ENCODE measurements at places on chromosomes 3 and 15. TPM values are rescaled to one million over a fixed set of nuclear protein-coding genes. Genes with fewer than 3 reads are reported as not detected.

ILDR1 gene
- not detected for total RNA-seq

GHSR gene
- not detected for total RNA-seq

RPN1 gene
- total RNA-seq = 500 TPM

DAZL gene
- total RNA-seq = not detected

RBPMS2 gene
- total RNA-seq = under 0.01 TPM

LINGO1 gene
- total RNA-seq = 0.22 TPM

MUSTN1 gene
- 0.20 TPM for total RNA-seq

FETUB gene
- total RNA-seq = not detected

HOMER2 gene
- 0.20 TPM for total RNA-seq

ST8SIA2 gene
- total RNA-seq = 0.20 TPM

GPR156 gene
- total RNA-seq = not detected

FGF12 gene
- total RNA-seq = 1.6 TPM

ACTRT3 gene
- 0.99 TPM for total RNA-seq

SLC24A5 gene
- total RNA-seq = under 0.01 TPM

ANKRD34C gene
- not detected for total RNA-seq

HES1 gene
- 49.7 TPM for total RNA-seq

SH3GL3 gene
- under 0.01 TPM for total RNA-seq

TFDP2 gene
- total RNA-seq = 13.3 TPM

IL5RA gene
- total RNA-seq = not detected

SLC22A13 gene
- total RNA-seq = under 0.01 TPM

FBN1 gene
- 69.0 TPM for total RNA-seq

GOLGA8Q gene
- 0.22 TPM for total RNA-seq

TNFAIP8L3 gene
- 112 TPM for total RNA-seq

All from lung microvascular endothelial cell (primary cell).